Cardiac septum (tissue), 1 donor: ENCODE measurements at places on chromosomes 2 and 18.

DNA sequence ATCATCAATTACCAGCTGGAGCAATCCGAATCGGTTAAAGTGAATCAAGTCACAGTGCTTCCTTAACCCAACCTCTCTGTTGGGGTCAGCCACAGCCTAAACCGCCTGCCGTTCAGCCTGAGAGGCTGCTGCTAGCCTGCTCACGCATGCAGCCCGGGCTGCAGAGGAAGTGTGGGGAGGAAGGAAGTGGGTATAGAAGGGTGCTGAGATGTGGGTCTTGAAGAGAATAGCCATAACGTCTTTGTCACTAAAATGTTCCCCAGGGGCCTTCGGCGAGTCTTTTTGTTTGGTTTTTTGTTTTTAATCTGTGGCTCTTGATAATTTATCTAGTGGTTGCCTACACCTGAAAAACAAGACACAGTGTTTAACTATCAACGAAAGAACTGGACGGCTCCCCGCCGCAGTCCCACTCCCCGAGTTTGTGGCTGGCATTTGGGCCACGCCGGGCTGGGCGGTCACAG lies 496 bp upstream of the ITGA4 start:
- DNase-seq = peak; percentile 84

GRCh38 chr2:9627310-9627709 lies 3.5 kb downstream of the YWHAQ start:
- DNase-seq = no peak

GRCh38 chr2:176914371-176914770 lies 298.2 kb upstream of the HNRNPA3 start:
- no peak for DNase-seq

DNA sequence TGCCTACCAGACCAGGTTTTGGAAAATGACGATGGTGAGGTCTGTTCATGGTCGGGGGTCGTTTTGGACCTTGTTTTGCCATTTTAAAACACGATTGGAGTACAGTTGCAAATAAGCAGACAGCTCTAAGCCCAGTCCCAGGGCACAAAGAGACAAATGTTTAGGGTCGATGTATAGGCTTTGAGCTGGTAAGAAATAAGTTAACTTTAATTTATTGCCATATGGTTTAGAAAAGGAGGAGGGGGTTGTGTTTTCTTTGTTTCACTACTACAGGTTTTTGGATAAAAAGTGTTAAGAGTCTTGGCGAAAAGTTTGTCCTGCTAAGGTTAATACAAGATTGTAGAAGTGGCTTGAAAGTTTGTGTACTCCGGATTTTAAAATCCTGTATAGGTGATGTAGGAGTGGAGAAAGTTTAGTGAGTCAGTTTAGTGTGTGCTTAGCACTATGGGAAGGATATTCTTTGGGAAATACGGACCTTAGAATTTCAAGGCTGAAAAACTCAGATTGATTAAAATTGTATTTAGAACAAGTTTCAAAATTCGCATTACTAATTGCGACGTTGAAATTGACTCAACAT lies 1.3 kb downstream of the KCMF1 start:
- no peak for DNase-seq

DNA sequence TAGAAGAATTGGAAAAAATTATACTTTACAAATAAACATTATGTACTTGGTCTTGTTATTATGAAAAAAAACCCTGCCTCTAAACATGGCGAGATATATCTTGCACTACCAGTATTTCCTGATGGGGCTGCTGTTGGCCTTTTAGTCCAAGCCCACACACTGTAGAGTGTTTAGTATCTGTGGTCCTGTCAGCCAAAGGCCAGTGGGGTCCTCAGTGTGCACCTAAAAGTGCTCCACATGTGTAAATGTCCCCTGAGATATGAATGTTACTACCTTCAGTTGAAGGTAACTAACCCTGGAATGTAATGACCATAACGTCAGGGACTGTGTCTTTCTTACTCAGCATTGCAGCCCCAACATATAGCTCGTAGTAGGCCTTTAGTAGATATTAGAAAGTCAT lies 71.1 kb upstream of the HK2 start:
- DNase-seq = no peak

- DNase-seq = no peak
These were observed 35.4 kb downstream of the BARD1 start for GRCh38 chr2:214774108-214774507.

- DNase-seq = no peak
These were observed 12.4 kb upstream of the ERMN start for GRCh38 chr2:157337978-157338377.
